ENCODE measurements at places on chromosomes 7 and 10.

GRCh38 chr10:127148066-127148932, 48.1 kb downstream of the INSYN2A start:
- no peak for DNase-seq

DNA sequence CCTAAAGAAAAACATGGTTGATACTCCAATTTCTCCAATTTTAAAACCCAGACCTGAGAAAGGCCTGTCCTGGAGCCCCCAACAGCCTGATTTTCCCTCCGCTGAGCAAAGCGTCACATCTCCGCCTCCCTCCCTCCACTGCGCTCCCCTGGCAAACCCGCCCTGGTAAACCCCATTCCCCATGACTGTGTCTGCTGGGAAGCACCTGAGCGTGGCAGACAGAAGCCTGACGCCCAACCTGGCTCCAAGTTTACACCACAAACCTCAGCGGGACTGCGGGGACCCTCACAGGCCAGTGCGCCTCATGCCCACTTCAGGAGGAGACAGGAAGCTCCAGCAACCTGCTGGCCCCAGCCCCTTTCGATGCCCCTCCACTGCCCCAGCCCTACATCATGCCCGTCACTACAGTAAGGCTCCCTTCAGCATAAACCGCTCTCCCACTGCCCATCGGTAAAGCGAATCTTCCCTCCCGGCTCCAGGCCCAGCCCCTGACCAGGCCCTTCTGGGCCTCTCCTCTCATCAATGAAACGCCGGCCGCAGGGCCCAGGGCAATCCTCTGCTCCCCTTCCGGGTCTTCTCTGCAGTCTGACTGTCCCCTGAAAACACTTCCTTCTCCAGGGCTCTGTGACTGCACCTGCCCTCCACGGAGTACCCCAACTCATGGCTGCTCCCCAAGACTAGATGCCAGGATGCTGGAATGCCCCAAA, 233.3 kb downstream of the MAD1L1 start:
- DNase-seq = no peak

- DNase-seq = no peak
These were observed 650.4 kb upstream of the CELF2 start for GRCh38 chr10:10367264-10367663.

- no peak for DNase-seq
These were observed 87.3 kb upstream of the INSIG1 start for GRCh38 chr7:155210356-155210755.

DNA sequence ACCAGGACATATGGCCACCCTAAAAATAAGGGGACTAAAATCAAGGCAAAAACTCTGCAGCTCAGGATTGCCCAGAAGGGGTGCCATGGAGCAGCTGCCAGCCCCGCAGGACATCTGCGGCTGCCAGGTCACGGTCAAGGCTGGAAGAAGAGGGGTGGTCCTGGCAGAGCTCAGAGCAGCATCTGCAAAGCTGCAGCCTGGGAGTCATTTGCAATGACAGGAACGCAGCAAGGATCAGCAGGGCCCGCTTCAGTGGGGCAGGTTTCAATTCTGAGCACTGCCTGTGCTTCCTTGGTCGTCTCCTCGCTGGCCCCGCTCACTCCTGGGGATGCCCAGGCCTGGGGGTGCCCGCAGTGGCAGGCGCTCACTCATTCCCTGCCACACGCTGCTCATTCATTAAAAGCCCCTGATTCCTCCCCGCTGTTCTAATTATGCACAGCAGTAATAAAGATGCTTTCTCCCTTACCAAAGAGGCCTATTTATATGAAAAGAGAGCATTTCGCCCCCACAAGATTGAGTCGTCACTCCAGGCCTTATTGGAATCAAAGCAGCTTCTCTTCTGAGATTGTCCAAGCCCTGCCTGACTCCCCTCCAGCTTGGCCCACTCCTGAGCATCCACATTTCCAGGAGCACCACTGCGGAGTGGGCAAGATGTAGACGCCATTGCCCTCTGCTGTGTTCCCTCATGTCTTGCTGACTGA, 4.6 kb downstream of the HSPA12A start:
- DNase-seq = no peak

DNA sequence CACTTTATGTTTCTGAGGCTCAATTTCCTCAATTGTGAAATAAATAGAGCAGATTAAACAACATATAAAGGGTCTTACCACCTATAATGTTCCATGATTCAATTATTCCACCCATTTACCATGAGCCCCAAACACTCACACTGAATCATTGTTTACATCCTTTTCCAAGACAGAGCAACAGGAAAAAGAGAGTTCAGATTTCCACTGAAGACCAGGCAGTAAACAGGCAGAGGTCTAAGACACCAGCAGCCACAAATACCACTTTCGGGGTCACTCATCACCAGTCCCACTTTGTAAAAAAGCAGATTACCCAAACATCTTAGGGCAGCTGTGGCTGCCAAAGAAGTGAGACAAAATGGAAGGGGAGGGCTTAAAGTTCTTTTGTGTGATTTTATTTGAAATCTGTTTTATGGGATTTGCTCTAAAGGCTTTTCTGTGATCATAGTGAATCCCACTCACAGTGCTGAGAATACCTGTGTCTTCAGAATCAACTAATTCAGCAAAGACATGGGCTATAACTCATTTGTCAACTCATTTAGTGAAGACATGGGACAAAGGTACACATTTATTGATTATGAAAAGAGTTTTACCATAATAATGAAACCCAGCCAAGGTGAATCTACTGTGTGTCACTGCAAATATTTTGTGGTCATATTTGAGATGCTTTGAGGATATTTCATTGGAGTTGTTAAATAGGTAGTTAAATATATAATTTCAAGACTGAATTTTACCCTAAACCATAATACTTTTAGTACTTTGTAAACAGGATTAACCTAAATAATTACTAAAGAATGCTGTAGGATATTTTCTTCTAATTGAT, 24.8 kb upstream of the DLD start:
- no peak for DNase-seq

DNA sequence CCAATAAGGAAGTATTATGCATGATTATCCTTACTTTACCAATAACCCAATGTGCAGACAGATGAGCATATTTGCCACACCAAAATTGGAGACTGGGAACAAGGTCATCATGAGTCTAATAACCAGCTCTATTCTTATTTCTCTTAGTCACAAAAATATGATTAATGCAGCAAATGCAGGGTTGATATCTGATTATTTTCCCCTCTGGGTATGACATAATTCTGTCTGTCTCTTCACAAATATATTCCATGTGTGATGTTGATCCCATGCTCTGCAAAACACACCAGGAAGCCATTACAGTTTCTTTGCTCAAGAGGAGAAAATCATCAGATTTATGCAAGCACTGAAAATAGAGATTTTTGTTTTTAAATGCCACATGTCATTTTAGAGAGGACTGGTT, 196.5 kb upstream of the DGKB start:
- DNase-seq = no peak

GRCh38 chr10:89236226-89236797, 15.3 kb downstream of the LIPA start:
- DNase-seq = no peak

GRCh38 chr10:16887565-16887964, 70.3 kb upstream of the RSU1 start:
- no peak for DNase-seq

GRCh38 chr10:30080161-30080560, 20.8 kb upstream of the JCAD start:
- no peak for DNase-seq

- no peak for DNase-seq
These were observed 63.4 kb downstream of the KIAA1217 start for GRCh38 chr10:24272374-24272773.

- no peak for DNase-seq
These were observed 7.9 kb upstream of the FAM170B start for GRCh38 chr10:49141541-49142332.

DNA sequence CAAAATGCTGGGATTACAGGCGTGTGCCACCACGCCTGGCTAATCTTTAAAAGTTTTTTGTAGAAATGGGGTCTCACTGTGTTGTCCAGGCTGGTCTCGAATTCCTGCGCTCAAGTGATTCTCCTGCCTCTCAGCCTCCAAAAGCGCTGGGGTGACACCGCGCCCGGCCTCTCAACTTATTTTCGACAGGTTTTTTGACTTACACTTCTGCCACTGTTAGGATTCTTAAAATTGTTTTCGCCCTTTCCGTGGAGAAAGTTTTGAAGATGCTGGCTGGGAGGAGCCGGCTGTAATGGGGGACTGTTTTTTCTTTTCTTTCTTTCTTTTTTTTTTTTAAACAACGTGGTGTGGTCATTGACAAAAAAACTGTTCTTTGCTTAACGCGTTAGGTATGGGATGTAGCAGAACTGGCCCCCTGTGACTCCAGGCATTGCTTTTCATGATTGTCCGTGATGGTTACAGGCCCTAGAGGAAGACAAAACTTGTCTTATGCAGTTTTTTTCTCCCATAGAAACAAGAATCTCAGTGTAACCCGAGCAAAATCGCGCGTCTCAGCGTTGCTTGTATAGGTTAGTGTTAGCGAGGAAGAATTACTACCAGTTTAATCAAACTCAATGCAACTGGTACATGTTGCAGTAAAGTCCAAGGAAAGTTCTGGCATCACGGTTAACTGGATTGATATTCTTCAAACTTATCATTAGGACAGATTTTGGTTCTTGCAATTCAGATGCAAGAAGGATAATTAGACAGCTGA, 72.2 kb downstream of the DAGLB start:
- peak; percentile 54 for DNase-seq

- no peak for DNase-seq
These were observed 68.5 kb upstream of the SHH start for GRCh38 chr7:155880721-155881120.

DNA sequence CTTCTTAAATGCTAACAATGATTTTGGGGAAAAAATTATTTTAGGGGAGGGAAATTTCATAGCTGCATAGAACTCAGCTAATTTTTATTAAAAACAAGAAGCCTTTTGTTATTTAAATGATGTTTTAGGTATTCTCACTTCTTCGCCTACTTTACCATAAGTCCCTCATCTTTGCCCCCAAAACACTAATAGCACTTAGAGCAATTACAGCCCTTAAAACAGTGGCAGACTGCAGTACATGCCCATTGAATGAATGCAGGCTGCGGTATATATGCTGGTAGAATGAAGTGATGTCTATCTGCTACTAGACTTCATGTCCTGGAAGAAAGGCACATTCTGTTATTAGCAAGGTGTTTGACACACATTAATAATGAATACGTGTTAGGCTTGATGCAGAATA, 2.9 kb upstream of the SPAG6 start:
- DNase-seq = no peak

Measured in spinal cord (tissue), 10 donors.